Adrenal gland (tissue), 19 donors: ENCODE measurements at places on chromosomes 7 and 10. TPM values are rescaled to one million over a fixed set of nuclear protein-coding genes. Genes with fewer than 3 reads are reported as not detected.

The CALHM3 gene
- not detected for total RNA-seq

The INMT gene
- total RNA-seq = 12.2 TPM

The RADIL gene
- 0.55 TPM for total RNA-seq

The GTPBP10 gene
- total RNA-seq = 29.4 TPM

The KAZALD1 gene
- total RNA-seq = 2.7 TPM

The DGKI gene
- 3.2 TPM for total RNA-seq

The AOAH gene
- 7.8 TPM for total RNA-seq

The SNX13 gene
- 42.7 TPM for total RNA-seq

The COL17A1 gene
- 0.32 TPM for total RNA-seq

The PPP1R3C gene
- 52.9 TPM for total RNA-seq

The HOXA5 gene
- 71.5 TPM for total RNA-seq

The TDRD1 gene
- 0.34 TPM for total RNA-seq

The CPA4 gene
- total RNA-seq = 0.91 TPM

The CRHR2 gene
- not detected for total RNA-seq

The GNG11 gene
- total RNA-seq = 20.5 TPM

The WEE2 gene
- 0.06 TPM for total RNA-seq

The MYO3A gene
- not detected for total RNA-seq

The CYP2C19 gene
- total RNA-seq = 0.06 TPM

The OR6V1 gene
- not detected for total RNA-seq

The TAS2R4 gene
- total RNA-seq = 0.41 TPM

The DLG5 gene
- total RNA-seq = 94.1 TPM

The CCDC146 gene
- total RNA-seq = 5.9 TPM

The AMPH gene
- total RNA-seq = not detected

The SEMA3A gene
- total RNA-seq = 0.69 TPM

The PRPS1L1 gene
- total RNA-seq = not detected

The MYH16 gene
- total RNA-seq = not detected

The HYCC1 gene
- 27.1 TPM for total RNA-seq

The BNIP3 gene
- total RNA-seq = 63.9 TPM

The NYAP1 gene
- 3.2 TPM for total RNA-seq

The PTPN20 gene
- 4.3 TPM for total RNA-seq

The LIPK gene
- not detected for total RNA-seq

The AUTS2 gene
- total RNA-seq = 28.4 TPM

The EVX1 gene
- 0.69 TPM for total RNA-seq

The POR gene
- total RNA-seq = 611 TPM

The CCL24 gene
- not detected for total RNA-seq

The PIK3AP1 gene
- 38.5 TPM for total RNA-seq

The RSPH10B2 gene
- not detected for total RNA-seq

The BLOC1S2 gene
- total RNA-seq = 34.1 TPM

The BLNK gene
- total RNA-seq = 3.9 TPM

The DGKB gene
- 0.92 TPM for total RNA-seq

The PALD1 gene
- 13.3 TPM for total RNA-seq

The FAM25G gene
- total RNA-seq = not detected

The ARID5B gene
- 42.4 TPM for total RNA-seq

The FAM107B gene
- total RNA-seq = 58.8 TPM
